Occipital lobe (tissue), 3 donors: ENCODE measurements at places on chromosomes 12 and 14.

DNA sequence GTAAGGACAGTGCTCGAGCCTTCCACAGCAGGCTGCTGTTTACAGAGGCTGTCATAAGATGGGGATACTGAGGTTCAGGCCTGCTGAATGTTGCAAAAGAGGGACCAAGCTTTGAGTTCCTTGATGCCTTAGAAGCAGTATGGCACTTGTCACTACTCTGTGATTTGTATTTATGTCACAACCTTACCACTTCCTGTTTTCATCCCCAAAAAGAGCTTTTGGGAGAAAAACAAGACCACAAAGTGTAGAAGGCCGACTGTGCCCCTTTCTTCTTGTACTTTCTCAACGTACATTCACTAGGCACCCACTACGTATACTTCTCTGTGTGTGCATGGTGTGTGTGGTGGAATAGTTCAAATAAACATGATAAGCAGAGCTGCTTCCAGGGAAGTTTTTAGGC lies 90.1 kb downstream of the DRAM1 start:
- DNase-seq, result no peak

GRCh38 chr12:79298506-79298905 lies 392.3 kb downstream of the PAWR start:
- DNase-seq, result no peak

GRCh38 chr12:59820594-59821011 lies 224.8 kb downstream of the SLC16A7 start:
- DNase-seq, result no peak

GRCh38 chr14:29240066-29240465 lies 473.5 kb downstream of the FOXG1 start:
- DNase-seq, result no peak

- DNase-seq, result no peak
Observed at GRCh38 chr14:46999661-47000060, 348.1 kb upstream of the RPL10L start.

GRCh38 chr14:52429451-52429850 lies 115.3 kb downstream of the PTGER2 start:
- DNase-seq, result no peak

DNA sequence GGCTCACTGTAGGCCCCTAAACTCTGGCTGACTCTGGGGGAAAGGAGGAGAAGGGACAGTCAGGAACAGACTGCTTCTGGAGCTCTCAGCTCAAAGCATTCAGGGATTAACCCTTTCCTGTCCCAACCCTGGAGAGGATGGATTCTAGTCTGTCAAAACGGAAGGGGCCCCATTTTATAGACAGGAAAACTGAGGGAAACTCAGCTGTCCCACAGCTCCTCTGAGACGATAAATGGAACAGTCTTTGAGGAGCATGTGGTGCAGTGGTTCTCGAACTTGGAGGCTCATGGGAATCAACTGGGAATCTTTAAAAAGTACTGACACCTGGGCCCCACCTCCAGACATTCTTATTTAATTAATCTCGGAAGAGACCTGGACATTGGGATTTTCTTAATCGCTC lies 23.7 kb downstream of the SRRM4 start:
- no peak for DNase-seq

- no peak for DNase-seq
Observed at GRCh38 chr12:62676521-62677307, 210.1 kb downstream of the MON2 start.

DNA sequence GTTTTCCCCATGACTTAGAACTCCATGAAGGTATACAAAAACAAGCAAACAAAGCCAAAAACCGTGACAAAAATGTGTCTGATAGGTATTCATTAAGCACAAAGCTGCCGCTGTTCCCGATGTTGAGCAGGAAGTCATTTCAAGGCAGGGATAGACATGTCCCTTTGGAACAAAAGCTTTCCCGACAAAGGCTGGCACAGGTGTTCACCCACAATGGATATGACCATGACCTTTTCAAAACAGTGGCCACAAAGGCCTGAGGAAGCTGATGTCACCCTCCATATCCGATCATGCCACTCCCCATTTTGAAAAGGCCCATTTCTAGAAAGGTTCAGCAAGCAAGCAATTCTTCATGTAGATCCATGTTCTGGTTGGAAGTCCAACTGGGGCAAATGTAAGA lies 279.1 kb downstream of the BTG1 start:
- no peak for DNase-seq

DNA sequence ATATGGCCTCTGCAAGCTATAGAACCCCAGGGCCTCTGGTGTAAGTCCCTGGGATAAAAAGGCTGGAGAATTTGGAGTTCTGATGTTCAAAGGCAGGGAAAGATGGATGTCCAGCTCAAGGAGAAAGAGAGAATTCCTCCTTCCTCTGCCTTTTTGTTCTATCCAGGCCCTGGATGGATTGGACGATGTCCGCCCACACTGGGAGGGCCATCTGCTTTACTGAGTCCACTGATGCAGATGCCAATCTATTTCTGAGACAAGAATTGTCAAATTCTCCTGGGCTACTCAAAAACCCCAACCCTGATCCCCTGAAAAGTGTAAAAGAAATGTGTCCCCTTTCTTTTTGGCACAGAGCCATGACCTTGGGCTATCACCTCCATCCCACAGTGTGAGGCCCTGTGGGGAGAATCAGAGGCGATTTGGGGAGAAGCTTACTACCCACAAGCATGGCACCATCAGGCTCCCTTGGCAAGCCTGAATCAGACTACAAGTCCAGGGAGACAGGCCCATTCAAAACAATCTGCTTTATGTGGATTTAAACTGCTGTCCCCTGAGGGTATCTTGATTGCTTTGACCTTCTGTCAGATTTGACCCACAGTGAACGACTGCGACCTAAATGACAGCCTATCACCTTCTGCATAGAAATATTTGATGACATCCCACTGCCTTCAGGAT lies 334.0 kb downstream of the NUAK1 start:
- DNase-seq, result no peak

- no peak for DNase-seq
Observed at GRCh38 chr12:27382171-27382795, 49.6 kb downstream of the BMAL2 start.

DNA sequence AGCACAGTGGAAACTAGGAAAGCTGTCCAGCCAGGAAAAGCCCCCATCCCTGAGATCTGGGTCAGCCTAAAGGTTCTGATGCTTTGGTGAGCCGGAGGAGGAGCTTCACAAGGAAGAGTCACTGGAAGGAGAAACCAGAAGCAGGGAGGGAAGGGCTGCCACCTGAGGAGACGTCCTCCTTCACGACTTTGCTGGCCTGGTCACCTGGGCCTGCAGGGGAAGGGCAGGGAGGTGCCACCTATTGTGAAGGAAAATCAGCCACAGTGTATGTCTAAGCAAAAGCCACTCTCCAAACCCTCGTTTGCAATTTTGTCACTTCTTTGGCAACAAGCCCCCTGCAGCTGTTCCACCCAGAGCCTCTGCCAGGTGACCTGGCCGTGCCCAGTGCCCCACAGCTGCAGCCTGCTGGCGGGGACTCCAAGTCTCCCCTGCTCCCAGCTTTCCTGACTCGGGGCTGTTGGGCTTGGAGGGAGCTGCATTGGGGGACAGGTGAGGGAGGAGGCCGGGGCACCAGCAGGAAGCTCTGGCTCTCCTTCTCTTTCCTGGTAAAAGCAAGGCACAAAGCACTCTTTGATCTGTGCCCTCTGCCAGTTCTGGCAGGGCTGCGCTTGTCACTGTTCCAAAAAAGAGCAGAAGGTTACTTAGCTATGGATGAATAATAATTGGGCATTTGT lies 120.9 kb upstream of the BCL2L14 start:
- no peak for DNase-seq

- DNase-seq, result no peak
Observed at GRCh38 chr14:61489512-61489911, 168.1 kb downstream of the PRKCH start.

DNA sequence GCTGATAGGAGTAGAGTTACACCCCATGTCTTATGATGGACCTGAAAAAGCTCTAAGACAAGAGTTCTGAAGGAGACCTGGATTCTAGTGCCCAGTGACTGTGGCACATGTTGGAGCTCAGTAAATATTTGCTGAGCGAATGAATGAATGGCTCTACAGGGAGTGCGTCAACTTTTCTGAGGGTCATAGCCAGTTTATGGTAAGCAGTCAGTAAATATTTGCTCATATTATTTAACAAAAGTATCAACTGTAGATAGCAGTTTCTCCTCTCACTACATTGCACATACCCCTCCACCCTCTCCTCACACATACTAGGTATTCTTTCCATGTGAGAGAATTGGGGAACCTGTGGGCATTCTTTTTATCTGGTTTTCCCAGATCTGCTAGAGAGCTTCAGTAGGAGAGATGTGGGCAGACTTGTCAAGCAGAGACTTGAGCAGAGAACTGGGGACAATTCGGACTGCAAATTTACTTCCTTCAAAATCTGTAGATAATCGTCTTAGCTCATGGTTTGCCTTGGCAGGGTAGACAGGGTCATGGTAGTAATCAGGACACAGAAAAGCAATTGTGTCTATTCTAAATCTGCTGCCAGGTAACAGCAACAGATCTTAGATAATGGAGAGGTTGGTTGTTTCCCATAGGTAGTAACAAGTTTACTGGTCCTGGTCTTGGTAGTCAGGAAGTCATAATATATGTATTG lies 5.7 kb downstream of the SLC4A8 start:
- DNase-seq, result no peak

GRCh38 chr14:37118673-37119366 lies 53.6 kb downstream of the SLC25A21 start:
- DNase-seq, result no peak
